ENCODE measurements at places on chromosomes 5 and 9.

DNA sequence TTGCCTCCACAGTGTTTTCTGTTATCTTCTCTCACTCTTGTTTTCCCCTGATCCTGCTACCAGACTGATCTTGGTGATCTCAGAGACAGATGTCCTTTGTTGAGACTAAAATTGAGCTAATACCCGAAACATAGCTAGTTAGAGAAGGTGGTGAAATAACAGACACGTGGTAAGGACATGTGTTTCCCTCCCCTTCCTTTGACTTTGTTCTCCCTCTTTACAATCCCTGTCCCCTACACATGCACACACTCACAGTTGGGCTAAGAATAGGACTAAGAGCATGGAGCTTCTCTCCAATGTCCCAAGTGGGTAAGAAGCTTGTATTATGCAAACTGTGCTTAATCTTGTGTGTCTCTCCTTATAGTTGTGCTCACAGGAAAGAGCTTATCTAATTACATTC lies 1603.0 kb upstream of the C9orf72 start:
- no peak for DNase-seq

- no peak for DNase-seq
Observed at GRCh38 chr9:125580701-125581286, 126.2 kb downstream of the MAPKAP1 start.

DNA sequence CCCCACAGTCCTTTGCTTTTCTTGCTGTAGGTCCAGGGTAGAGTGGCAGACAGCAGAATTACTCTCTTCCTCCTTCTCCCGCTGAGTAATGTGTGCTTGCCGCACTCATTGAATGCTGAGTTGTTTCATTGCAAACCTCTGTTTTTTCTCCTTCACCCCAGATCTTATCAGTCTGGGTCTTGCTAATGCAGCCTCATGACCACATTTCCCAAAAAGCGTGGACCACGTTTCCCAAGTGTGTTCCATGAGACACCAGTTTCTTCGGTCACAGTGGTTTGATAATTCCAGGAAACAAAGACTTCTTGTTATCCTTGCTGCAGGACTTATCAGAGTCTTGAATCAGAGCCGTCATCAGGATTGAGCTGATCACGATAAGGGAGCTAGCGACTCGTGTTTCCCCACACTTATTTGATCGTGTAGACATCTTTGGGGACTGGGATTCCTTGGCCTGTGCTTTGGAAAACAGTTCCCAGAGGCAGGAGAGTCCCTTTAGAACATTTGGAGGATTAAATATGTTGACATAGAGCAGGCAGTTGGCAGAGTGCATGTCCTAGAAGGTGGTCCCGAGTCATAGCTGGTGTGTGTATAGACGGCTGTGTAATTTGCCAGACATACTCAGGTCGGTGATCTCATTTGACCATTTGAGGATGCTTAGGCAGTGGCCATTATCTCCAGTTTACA lies 4.4 kb downstream of the LRRC8A start:
- DNase-seq: no peak

DNA sequence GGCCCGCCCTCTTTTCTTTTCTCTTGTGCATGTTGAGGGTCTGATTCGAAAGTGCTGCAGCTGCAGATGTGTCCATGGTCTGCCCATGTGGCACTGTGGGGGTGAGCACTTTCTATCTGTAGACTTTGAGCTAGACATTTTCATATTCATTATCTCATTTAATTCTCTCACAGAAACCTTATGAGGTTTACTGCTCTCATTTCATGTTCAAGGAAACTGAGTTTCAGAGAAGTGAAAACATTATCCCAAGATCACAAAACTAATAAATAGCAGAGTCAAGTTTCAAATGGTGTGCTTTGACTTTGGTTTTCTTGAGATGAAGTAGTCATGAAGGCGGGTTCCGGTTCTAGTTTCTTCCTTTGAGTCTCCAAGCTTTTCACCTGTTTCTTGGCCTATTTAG lies 536.5 kb upstream of the ZNF462 start:
- DNase-seq: no peak

DNA sequence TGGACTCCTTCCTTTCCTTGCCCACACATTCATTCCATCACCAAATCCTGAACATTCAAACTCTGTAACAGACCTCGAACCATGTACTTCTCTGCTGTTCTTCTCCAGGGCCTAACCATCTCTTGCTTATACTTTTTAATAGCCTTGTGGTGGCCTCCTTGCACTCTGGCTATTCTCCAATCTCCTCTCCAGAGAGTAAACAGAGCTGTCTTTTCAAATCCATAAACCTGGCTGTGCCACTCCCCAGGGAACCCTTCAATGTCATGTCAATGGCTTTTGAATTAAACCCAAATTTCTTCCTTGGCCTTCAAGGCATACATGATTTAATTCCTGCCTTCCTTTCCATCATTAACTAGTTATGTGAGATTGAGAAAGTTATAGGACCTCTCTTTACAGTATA lies 277.6 kb upstream of the EFNA5 start:
- no peak for DNase-seq

DNA sequence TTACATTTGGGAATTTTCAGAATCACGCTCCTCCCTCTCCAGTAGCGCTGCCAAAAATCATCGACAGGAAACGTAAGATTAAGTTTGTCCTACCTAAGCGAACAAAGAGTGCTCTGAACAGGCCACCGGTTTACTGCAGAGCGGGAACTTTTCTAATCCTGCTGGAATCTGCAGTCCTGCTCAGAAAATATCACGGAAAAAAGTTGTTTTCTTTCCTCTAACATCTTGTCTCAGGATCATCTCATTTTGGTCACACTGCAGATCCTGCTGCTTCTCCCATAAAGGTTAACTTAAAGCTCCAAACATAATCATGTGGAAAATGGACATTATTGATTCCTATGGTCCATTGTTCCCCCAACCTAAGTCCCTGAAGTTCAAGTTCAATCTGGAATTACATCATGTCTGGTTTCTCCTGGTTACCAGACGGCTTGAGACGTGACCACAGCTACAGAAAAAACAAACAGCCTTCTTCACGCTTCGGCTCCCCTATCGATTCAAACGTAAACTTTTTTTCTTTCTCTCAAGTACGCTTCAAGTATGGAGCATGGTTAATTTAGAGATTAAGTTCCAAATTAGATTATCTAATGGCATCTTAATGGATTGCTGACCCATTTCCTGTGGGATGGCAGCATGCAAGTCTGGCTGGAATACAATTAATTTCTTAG lies 217.6 kb downstream of the NFIB start:
- no peak for DNase-seq

DNA sequence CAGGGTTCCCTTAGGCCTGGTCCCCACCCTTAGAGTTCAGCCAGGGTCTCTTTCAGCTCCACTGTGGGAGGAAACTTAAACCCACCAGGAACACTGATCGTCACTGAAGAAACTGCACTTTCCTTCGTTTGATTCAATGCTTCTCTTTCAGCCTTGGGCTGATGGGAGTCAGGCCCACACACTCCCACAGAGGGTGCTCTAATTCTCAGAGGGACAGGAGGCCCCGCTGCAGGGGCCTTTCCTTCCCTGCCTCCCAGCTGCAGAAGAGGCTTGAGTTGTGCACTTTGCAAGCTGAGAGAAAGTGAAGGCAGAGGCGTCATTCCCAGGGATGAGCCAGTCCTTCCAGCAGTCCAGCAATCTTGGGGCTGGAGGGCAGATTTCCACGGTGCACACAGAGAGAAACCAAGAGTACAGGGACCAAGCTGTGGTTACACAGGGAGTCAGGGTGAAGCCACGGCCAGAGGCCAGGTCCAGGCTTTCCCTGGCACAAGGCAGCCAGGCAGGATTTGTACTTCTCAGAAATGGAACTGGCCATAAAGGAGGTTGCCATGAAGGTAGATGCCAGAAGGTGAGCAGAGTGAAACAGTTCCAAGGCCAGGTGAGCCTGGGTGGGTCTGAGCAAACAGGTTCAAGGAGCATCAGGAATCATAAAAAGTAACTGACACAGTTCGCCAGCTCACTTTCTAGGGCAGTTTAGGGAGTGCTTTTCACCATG lies 10.4 kb upstream of the GLIPR2 start:
- no peak for DNase-seq

- no peak for DNase-seq
Observed at GRCh38 chr5:176610435-176610773, 448 bp upstream of the GPRIN1 start.

DNA sequence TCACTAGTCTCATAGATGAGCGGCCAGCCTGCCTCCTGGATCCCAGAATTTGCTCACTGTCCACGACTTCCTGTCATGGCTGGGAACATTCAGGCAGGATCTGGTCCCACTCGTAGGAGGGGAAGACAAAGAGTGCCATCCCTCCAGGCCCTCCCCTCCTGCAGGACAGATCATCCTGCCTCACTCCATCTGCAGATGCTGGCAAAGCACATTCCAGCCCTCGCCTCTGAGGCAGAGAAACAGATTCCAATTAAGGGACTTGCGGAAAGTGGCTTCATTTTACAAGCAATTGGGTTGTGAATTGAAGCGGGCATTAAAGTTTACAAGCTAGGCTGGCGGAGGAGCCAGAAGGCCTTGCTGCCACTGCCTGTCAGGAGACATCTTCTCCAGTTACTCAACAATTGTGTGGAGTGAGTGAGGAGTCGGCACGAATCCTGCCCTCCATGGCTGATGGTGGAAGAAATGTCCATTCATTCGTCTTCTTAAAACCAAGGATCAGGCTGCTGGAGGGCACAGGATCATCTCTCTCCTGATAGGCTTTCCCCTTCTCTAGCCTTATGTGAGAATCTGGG lies 41.8 kb upstream of the KCNMB1 start:
- no peak for DNase-seq

DNA sequence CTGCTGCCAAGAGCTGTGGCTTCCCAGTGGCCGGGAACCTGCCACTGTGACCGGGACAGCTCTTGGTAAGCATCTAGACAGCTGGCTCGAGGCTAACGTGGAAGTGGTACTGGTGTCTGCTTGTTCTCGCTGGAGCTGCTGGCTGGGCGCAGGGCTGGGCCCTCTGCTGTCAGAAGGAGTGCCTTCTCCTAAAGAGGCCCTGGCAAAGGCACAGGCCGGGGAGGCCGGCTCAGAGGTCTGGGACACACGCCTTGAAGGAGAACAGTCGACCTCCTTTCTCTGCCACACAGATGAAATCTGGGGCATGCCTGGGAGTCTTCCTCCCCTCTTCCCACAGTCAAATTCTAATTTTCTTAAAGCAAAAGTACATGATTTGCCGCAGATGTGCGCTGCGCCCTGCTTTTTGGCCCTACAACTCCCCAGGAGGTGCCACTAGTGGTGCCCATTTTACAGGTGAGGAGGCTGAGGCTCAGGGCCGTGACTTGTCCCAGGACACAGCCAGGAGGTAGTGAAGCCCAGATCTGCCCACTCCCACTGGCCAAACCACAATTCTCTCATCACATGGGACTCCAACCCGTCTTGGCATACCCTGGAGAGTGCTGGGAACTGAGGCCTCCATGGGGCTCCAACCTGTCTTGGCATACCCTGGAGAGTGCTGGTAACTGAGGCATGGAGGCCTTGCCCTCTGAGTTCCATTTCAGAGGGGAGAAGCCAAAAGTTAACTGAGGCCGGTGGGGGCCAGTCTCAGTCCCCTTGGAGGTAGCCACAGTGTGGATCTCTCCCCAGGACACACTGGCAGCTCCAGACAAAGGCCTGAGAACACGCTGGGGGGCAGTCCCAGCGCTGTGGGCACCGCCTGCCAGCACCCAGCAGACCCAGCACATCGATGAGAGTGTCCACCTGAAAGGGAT lies 12.0 kb upstream of the RXRA start:
- no peak for DNase-seq

GRCh38 chr9:84667571-84668195 lies 1.8 kb upstream of the NTRK2 start:
- no peak for DNase-seq

DNA sequence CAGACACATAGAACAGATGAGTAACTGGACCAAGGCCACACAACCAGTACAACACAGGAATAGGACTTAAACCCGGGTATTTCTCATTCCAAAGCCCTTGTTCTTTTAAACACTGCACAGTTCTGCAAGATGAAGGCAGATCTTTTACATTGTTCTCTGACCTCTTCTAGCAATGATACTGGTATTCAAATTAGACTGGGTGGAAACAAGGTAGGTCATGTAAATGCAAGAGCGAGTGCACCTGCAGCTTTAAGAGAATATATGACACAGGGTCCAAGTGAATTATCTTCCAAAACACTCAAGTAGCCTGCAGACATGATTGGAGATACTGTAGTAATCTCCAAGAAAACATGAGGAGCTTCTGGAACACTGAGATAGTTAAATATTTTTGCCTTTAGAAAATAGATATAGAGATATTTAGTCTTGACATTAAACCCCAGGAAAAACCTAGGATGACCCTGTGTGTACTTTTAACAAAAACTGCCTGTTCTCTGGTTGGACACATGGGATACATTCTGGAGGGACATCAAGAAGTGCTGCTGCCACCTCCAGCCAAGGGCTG lies 130.6 kb upstream of the EPB41L4A start:
- DNase-seq: no peak

- no peak for DNase-seq
Observed at GRCh38 chr5:83313436-83313835, 158.1 kb upstream of the VCAN start.

DNA sequence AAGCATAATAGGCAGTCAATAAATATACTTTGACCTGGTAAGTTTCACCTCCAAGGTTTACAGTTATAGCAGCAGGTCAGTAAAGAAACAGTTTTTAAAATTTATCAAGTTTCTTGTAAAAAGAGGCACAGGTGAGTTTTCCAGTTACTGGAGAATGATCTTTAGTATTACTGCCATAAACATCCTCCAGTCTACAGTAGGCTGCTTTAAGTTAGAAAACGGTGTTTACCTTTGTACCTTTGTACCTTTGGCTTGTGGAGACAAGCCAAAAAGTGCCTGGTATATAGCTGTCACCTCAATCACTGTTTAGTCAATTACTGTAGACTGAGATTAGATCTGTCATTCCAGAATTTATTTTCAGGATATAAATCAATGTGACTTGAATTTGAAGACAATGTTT lies 42.7 kb upstream of the SRFBP1 start:
- DNase-seq: no peak

DNA sequence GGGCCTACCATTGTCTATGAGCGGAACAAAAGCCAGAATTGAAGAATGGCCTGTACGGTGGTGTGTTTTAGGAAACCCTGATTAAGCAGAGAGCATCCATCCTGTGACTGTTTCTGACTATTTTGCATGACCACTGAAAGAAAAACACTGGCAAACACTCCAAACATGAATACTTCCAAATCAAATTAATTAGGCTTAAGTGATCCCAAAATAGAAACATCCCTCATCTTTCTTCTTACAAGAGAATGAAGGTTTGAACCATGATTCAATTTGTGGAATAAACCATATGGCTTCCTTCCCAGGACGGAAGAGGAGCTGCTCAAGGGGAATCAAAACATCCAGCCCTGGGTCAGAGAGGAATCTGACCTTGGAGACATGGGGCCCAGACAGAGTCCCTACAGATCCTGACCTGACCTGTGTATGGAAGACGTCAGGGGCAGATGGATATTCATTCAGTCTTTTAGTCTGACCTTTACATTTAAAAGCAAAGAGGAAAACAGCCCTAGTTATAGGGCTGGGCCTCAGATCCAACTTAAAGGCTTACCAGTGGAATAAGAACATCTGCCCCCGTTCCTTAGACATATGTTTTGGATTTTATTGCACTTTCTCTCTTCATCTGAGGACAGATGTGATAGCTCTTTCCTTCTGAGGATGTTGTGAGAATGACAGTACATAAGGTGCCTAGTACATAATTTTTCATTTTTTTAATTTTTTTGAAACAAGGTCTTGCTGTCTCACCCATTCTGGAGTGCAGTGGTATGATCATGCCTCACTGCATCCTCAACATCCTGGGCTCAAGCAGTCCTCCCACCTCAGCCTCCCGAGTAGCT lies 17.6 kb upstream of the RECK start:
- DNase-seq: no peak

GRCh38 chr5:88761269-88761850 lies 121.6 kb downstream of the MEF2C start:
- no peak for DNase-seq

Data from activated CD4-positive, alpha-beta T cell treated with anti-CD3 and anti-CD28 coated beads, Interleukin-2, amount 10 ng/mL, durations not matched to agents 7 days and 5 days (primary cell).